ENCODE measurements at places on chromosomes 1 and 21. TPM values are rescaled to one million over a fixed set of nuclear protein-coding genes. Genes with fewer than 3 reads are reported as not detected.

- no peak for DNase-seq
These were observed 103.9 kb upstream of the SLC2A1 start for GRCh38 chr1:43062527-43063095.

GRCh38 chr1:28249013-28249865 lies 10.1 kb upstream of the SESN2 start:
- DNase-seq = peak; percentile 81

GRCh38 chr1:230071316-230071715 lies 4.3 kb downstream of the GALNT2 start:
- no peak for DNase-seq

DNA sequence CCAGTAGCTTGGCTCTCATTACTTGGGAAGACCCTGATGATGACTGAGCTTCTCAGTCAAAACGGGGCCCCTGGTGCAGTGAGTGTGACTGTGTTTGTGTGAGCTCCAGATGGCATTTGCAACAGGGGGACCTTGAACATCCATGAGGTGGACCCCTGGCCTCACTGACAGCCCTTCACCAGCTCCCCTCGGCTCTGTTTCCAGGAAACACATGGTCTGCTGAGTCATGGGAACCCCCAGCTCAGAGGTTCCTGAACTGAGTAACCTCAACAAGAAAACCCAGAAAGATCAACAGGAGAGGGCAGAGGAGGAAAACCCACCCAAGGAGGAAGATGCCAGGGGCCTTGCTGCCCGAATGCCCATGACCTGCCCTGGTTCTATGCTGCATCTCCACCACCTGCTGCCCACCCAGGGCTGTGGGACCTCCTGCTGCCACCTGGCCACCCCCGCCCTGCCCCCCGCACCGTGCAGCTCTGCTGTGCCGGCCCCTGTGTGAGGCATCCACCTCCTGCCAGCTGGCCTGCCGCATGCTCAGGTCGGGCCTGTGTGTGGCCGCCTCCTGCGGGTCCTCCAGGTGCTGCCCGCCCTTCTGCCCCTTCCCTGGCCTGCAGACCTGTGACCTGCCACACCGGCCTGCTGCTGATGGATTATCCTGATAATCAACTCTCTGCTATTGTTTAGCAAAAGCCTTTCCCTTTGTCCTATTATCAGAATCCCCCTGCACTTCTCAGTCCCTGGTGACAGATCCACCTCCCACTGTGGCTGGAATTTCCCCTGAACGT lies 4.2 kb upstream of the KRTAP12-1 start:
- no peak for DNase-seq

DNA sequence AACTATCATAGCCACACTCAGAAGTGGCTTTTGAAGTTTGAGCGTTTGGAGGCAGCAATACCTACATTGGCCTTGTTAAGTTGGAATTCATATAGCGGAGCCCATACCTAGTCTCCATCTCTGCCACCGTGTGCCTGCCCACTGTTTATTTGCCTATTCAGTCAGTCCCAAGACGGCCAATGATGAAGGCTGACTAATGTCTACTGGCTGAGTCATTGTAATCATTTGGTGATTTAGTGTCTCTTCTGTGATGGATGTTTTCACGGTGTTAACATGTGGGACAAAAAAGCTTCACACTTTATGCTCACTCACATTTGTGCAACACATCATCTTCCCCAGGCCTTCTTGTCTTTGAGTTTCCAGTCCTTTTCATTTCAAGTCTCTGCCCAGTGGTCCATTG lies 92.6 kb upstream of the PBX1 start:
- no peak for DNase-seq

- DNase-seq = no peak
These were observed 28.4 kb downstream of the PPP2R5A start for GRCh38 chr1:212313616-212314015.

- no peak for DNase-seq
These were observed 9.2 kb downstream of the IL12RB2 start for GRCh38 chr1:67316918-67317317.

- DNase-seq = no peak
These were observed 51.3 kb upstream of the RUNX1 start for GRCh38 chr21:35100349-35100811.

GRCh38 chr21:26965040-26965906 lies 1.6 kb downstream of the ADAMTS5 start:
- DNase-seq = peak; percentile 78

- DNase-seq = peak; percentile 34
These were observed 13.0 kb downstream of the NES start for GRCh38 chr1:156664046-156664766.

GRCh38 chr1:210489491-210489890 lies 160.8 kb downstream of the HHAT start:
- no peak for DNase-seq

DNA sequence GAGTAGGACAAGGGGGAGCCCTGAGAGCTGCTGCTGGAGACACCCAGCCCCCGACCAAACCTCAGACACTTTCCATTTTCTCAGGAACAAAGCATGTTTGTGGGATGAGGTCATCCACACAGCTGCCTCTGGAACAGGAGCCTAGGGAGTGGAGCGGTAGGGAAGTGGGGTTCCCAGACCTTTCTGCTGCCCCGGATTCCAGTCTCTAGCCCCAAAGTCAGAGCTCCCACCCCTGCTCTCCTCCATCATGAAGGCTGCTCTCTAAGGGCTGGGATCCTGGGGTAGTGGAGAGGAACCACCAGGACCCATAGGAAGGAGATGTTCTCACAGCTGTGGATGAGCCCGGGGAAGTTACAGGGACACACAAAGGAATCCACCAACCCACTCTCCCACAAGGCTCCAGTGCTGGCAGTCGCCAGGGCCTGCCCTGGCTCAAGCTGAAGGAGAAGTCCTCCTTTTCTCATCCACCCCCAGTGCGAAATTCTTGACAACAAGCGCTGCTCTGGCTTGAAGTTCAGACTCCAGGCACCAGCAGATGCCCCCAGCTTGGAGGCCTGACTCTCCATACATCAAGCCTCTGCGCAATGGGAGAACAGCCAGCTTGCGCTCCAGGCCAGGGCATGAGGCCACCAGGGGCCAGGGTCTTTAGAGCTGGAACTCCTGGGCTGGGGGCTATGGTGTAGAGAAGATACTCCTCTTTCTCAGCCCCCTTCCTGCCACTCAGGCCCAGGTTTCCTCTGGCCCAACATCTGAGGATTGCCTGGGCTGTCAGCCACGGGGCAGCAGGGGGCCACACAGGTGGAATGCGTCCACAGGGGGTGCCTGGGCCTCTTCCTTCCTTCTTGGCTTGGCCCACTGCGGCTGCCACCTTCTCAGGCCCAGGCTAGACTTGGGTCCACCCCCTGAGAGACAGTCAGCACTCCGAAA lies 4.5 kb downstream of the FHL3 start:
- no peak for DNase-seq

DNA sequence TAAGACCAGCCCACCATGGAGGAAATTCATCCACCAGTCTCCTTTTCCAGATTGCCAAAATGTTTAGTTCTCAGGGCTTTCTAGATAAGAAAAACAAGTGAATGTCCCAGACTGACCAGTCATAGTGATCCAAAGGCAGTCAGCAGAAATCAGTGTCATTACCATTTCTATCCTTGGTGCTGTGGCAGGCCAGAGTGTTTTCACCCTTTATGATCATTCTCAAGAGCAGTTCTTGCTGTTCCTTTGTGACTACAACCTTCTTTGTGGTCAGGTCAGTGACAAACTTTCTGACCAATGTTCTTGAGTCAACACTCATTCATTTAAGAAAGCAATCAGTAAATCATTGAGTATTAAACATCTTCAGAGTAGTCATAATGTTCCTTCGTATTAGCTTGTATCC lies 7.3 kb upstream of the DHCR24 start:
- no peak for DNase-seq

- DNase-seq = no peak
These were observed 32.6 kb upstream of the SPOCD1 start for GRCh38 chr1:31848381-31848897.

DNA sequence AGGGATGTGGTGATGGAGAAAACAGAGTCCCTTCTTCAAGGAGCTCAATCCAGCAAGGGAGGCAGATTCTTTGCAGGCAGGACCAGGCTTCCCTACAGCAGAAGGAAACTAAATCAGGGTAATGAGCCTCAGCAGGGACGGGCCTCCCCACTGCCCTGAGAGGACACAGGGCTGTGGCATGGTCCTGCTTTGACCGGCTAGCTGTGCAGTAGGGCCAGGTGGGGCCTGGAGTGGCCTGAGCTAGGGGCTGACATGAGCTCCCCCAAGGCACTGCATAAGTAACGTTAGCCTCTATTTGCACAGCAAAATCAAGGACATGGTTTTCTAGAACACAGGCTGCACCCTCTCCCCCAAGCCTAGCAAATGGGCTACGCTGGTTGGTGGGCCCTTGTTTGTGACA lies 162.9 kb downstream of the RYR2 start:
- DNase-seq = no peak

GRCh38 chr1:84450910-84451309 lies 28.2 kb upstream of the RPF1 start:
- DNase-seq = no peak

DNA sequence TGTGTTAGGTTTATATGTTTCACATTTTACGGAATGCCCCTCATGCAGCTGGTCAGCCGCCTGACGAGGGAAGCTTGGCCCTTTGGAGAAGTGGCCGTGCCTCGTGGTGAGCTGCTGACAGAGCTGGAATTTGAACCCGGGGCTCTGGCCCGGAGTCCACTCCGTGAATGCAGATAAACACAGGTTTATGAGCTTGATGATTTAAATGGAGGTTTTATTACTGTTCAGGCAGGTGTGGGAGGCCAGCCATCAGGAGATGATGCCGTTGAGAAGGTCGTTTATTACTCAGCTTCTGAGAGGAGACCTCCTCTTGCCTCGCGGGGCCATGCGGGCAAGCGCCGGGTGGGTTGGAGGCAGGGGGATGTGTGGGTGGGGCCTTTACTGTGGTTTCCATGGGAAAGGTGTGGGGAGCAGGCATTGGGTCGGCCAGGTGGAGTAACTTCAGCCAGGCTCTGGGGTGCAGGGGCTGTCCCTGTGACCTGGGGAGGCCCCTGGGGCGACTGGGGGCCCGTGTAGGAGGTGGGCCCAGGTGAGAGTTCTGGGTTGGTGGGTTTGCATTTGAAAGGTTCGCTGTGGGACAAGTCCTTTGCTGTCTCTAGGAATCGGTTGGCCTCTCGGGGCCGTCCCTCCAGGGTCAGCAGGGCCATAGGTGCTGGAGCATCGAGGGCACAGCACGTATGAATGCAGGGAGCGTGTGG lies 22.0 kb downstream of the PRKCZ start:
- no peak for DNase-seq

- no peak for DNase-seq
These were observed 1.2 kb downstream of the FHAD1 start for GRCh38 chr1:15248216-15248615.

- no peak for DNase-seq
These were observed 545.6 kb downstream of the AJAP1 start for GRCh38 chr1:5200006-5200405.

DNA sequence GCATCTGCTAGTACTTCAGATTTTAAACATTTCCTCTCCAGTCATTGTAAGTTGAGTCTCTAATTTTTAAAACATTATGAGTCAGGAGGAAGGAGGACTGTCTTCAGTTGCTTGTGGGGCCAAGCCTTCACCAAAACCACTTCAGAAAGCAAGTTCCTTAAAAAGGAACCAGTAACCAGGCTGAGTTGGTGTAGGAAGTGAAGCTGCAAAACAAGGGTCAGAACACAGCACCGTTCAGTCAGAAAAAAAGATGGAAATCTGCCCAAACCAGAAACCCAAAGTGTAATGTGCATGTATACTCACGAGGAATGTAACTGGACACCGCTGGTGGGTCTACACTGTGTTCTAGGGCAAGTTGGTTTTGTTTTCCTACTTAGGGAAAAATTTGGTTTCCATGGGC lies 402.1 kb downstream of the SETD4 start:
- DNase-seq = no peak

DNA sequence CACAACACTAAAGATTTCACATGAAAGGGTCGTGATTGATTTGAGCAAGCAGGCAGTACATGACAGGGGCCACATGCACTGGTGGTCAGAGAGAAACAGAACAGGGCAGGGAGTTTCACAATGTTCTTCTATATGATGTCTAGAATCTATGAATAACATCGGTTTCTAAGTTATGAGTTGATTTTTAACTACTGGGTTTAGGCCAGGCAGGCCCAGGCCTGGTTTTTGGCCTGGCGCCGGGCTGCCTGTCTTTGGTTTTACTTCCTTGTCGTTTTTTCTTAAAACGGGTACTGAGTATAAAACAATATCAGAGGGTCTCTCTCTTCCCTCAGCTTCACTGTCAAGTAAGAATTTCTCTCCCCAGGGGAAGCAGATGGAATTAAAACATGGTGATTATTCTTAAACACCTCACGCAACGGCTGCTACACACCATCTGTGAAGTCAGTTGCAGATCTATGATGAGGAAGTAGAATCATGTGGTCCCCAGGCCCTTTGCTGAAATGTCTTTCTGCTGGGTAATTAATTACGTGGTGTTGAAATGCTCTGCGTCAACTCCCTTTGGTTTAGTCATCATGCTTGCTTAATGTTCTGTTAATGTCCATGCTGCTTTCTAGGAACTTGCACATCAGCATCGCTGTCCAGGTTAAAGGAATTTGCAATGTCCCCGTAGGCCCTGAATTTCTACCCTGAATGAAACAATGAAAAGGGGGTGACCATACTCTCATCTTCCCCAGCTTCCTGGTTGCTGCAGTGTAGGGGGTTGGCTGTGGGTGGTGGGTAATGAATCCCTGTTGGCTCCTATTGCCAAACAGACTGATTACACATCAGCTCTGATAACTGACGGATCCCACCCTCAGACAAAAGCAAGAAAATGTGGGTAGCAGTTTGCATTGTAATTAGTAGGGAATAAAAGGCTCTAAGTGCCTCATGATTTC lies 70.3 kb downstream of the SERINC2 start:
- DNase-seq = no peak

DNA sequence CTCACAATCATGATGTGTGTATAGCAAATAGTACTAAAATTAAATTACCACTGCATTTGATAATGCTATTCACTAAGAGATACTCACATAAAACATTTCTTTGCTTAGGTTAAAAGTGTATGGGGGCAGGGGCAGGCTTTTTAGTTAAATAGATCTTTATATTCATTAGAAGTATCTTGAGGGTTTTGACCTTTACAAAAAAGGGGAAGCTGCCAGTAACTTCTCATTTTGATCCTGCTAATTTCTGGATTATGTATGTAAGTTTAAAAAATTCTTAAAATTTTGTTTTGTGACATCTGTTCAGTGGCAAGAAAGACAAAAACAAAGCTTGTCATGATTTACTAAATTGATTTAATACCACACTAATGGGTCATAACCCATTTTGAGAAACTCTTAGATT lies 45.8 kb upstream of the S1PR1 start:
- DNase-seq = no peak

- DNase-seq = no peak
These were observed 36.9 kb downstream of the TLCD4 start for GRCh38 chr1:95154096-95154495.

- DNase-seq = no peak
These were observed 11.2 kb upstream of the HJV start for GRCh38 chr1:146032631-146033219.

DNA sequence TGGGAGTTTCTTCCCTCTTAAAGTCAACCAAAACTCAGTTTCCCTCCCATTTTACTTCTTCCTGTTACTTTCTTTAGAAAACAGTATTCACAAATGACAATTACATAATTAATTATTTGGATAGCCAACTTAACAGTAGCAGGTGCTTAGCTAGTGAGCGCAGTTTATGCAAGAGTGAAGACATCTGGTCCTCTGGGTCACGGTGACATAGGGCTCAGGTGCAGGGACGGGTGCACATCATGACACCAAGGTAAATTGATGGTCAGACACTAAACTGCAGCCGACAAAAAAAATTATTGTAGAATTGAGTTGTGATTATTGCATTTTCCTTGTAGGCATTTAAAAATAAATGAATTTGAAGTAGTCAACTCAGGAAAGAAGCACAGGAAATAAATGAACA lies 142.0 kb upstream of the KCTD3 start:
- DNase-seq = no peak

The SPEN gene
- total RNA-seq = 20.3 TPM

The LDLRAD2 gene
- not detected for total RNA-seq

The CD52 gene
- total RNA-seq = 4.4 TPM

The SH2D1B gene
- total RNA-seq = 0.16 TPM

The OR2T35 gene
- total RNA-seq = not detected

Measured in Right ventricle myocardium superior (tissue), 1 donor.